Kidney glomerular epithelial cell (primary cell): ENCODE measurements at places on chromosomes 7 and 10.

- DNase-seq: no peak
Observed at GRCh38 chr7:30159698-30160143, 24.9 kb downstream of the MTURN start.

GRCh38 chr7:142603870-142604448 is 145.3 kb upstream of the PRSS1 start:
- DNase-seq: peak; percentile 43

- DNase-seq: no peak
Observed at GRCh38 chr10:89295597-89295996, 6.2 kb upstream of the IFIT2 start.

GRCh38 chr7:85167636-85168035 is 19.2 kb downstream of the SEMA3D start:
- DNase-seq: no peak

DNA sequence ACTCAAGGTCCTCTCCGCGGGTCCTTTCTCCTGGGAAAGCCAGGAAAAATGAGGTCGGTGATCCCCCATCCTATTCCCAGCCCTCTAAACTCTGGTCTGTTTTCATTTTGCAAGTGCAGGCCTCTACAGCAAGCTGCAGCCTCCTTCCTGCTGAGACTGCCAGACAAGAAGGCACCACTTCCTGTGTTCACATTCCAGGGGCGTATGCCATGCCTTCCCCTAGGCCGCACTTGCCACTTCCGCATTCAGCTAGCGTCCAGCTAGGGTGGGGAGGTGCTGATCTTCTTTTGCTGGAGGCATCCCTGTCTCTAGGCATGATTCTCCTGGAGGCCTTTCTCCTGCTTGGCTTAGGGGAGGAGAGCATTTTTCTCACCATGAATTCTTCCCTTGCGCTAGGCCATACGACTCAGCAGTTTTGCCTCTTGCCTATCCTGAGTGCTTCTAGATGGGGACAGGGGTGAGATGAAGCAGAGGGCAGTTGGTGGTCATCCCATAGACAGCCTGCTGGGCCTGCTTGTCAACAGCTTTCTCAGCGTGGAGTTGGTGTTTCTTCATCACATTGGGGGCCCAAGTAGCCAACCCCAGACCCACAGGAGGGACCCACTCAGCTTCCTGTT is 328.9 kb downstream of the RPS24 start:
- no peak for DNase-seq

- DNase-seq: no peak
Observed at GRCh38 chr7:147659036-147659995, 931.2 kb upstream of the C7orf33 start.

- no peak for DNase-seq
Observed at GRCh38 chr10:23755556-23755955, 316.7 kb downstream of the OTUD1 start.

- DNase-seq: peak; percentile 5
Observed at GRCh38 chr10:52443419-52444388, 129.6 kb downstream of the DKK1 start.

GRCh38 chr10:98244586-98244985 is 23.4 kb downstream of the LOXL4 start:
- no peak for DNase-seq

DNA sequence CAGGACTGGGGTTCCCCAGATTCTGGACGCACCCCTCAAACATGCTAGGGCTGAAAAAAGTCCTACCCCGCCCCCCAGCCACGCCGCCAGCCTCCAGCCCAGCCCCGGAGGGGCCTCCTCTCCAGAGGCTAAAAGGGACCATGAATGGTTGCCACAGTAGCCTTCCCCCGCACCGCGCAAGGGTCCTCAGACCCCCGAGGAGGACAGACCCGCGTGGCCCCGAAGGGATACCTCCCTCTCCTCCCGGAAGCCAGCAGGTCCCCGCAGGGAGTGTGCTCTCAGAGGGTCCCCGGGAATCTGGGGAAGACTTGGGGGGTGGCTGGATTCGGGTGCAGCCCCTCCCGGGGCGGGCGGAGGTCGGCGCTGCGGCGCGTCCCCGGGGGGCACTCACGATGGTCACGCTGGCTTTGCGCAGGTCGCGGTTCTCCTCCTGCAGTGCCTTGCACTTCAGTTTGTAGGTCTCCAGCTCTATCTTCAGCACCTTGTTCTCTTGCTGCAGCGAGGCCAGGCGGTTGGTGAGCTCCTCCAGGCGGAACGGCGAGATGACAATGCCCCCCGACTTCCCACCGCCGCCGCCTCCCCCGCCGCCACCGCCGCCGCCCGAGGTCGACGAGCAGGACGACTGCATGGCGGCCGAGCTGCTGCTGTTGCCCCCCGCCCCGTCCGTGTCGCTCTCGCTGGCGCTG is 482 bp downstream of the CCDC6 start:
- peak; percentile 56 for DNase-seq

- no peak for DNase-seq
Observed at GRCh38 chr7:127792528-127793342, 140.7 kb downstream of the SND1 start.

GRCh38 chr7:25391295-25391861 is 163.1 kb upstream of the NPVF start:
- DNase-seq: peak; percentile 60

DNA sequence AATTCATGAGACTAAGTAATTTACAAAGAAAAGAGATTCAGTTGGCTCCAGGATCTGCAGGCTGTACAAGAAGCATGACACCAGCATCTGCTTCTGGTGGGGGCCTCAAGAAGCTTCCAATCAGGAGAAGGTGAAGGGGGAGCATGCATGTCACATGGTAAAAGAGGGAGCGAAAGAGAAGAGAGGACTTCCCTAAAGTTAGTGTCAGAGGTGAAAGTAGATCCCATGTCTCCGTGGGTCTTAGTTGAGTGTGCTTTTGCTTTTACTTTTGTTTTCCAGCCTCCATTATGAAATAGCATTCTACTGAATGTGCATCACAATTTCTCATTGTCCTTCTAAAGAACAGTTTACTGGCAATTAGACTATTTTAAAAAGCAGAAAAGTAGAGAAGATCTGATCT is 213.6 kb upstream of the FZD1 start:
- no peak for DNase-seq

DNA sequence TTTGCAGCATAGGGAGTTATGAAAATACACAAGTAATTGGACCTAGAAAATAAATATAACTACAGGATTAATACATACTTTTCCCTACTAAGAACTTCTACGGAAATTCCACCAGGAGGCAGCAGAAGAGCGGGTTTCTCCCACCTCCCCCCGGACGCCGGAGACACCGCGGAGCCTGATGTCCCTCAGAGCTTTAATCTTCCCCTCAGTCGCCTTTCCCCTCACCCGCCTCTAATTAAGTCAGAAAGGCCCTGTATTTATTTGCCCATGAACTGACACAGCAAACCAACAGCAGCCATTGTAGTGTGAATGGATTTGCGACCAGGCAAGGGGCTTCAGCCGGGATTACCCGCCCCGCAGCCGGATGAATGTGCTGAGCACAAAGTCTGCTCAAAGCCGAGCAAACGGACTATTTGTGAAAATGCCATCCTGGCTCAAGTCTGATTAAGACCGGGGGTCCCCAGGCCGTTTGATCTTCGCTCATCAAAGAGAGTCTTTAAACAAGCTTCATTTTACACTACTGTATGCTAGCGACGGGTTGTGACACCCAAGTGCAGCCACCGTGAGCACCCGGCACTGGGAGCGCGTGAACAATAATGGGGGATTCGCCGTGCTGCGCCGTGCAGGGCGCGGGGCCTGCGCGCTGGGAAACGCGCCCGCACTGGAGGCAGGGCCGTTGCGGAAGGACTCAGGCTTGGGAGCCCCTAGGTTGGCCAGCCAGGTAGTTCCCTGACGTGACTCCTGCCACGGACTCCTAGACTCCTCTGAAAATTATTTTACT is 5.6 kb upstream of the DKK1 start:
- peak; percentile 72 for DNase-seq

GRCh38 chr7:11690395-11690794 is 141.6 kb downstream of the THSD7A start:
- no peak for DNase-seq

GRCh38 chr7:98771519-98771918 is 98.3 kb downstream of the TMEM130 start:
- DNase-seq: no peak

- DNase-seq: no peak
Observed at GRCh38 chr10:77207828-77208185, 429.8 kb downstream of the KCNMA1 start.

DNA sequence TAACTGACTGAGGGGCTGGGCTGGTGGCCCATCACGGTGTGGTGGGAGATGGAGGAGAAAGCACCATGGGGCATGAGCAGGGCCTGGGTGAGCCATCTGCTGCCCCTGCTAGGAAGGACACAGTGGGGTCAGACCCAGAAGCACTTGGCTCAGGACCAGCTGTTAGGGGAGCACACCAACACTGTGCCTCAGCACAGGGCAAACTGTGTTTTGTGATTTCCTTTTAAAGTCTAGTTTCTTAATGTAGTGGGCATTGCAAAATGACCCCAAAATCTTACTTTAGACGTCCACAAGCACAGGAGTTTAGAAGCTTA is 41.2 kb downstream of the NCAPG2 start:
- no peak for DNase-seq

DNA sequence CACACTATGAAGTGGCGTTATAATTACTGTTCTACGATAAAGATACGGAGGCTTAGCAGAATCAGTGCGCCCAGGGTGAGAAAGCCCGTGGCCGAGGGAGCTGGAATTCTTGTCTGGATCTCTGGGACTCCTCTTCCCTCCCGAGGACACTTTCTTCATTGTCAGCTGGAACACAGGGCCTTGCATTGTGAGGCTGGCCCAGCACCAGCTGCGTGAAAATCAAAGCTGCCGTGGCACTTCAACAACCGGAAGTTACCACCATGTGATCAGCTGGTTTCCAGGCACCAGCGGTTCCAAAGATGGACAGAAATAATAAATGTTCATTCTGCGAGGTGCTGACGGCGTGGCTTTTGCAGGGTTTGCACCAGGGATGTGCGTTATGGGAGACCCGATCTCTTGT is 234.0 kb upstream of the PITRM1 start:
- no peak for DNase-seq

DNA sequence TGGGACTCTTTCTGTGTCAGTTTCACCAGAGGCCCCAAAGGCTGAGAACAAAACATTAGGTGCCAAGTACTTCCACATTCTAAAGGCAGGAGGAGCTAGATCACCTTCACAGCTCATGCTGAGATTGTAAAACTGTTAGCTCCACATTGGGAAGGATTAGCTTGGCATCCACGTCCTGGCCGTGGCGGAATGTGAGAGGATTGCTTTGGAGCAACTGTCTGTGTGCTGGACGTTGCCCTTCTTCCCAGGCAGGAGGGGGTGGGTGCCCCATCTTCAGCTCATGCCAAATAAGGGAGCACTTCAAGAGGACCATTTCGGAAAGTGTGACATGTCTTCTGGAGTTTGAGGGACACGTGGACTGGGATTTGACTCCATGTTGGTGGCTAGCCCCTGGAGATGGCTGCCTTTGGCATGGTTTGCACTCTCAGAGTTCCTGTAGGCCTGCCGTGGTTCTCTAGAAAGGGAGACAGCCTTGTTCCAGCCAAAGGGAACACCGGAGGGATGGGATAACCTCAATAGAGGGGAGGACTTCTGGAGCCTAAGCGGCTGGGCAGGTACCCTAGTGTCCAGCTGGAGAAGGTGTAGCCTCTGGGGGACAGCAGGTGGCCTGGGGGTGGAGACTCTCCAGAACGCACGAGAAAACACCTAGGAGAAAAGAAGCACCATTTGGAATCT is 19.9 kb upstream of the FMC1 start:
- DNase-seq: no peak

- DNase-seq: peak; percentile 23
Observed at GRCh38 chr10:4195213-4195612, 410.2 kb upstream of the KLF6 start.

- DNase-seq: no peak
Observed at GRCh38 chr7:1665549-1666316, 4.3 kb upstream of the ELFN1 start.

DNA sequence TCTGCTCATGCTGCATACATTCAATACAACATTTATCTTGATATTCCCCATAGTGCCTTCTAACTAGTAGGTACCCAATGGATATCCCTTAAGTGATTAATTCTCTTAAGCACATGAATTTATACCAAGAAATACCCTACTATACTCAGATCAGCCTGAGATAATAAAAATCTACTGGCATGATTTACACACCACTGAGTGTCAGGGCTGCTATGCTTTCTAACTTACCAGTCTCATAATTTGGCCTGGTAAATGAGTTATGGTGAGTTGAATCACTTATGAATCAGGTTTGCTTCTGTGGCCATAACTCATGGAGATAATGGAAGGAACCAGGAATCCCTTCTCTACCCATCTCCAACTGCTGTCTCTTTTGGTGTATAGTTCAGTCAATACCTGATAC is 122.8 kb downstream of the THSD7A start:
- peak; percentile 69 for DNase-seq

GRCh38 chr10:121983852-121984251 is 5.1 kb upstream of the TACC2 start:
- no peak for DNase-seq

GRCh38 chr10:4281190-4281825 is 496.3 kb upstream of the KLF6 start:
- no peak for DNase-seq

DNA sequence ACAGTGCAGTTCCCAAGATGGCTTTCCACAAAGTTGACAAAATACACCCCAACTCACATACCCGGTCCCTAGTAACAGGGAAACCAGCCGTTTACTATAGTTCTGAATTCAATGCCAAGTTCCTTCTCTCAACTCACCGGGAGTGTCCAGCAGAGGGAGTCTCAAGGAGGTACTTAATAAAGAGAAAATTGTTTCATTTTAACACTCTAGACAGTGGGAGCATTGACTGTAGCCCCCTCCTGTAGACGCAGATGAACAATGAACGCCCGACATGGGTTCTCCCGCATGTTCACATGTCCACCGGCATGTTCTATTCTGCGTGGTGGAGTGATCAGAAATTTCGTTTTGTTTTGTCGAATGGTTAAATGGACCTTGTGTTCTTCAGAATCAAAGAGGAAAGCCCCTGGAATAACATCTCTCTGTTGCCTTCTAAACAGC is 1.9 kb downstream of the HIPK2 start:
- DNase-seq: peak; percentile 81
